Stimulated activated CD8-positive, alpha-beta memory T cell treated with anti-CD3 and anti-CD28 coated beads, Interleukin-4, amount 100 ng/mL, for 24 hours (primary cell): ENCODE measurements at places on chromosomes 3 and 15.

DNA sequence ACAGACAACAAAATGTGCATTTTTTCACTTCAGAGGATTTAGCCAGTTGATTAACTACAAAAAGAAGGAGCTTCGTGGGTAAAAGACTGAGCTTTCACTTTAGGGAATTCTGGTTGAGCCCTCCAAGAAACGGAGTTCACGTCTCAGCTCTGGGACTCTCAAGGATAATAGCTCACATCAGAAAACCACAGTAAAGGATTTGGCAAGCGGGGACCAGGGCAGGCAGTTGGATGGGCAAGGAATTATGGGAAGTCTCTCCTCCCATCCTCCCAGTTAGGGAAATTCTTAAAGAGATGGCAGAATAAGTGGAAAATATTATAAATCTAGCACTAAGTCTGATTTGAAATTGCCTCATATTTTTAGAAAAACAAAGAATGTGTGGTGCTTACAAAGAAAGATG is 188.3 kb upstream of the EOMES start:
- DNase-seq, result no peak

GRCh38 chr3:61620073-61620472 is 58.7 kb downstream of the PTPRG start:
- no peak for DNase-seq

- DNase-seq, result no peak
Observed at GRCh38 chr3:51799879-51800749, 21.1 kb upstream of the IQCF6 start.

- no peak for DNase-seq
Observed at GRCh38 chr3:13569201-13569600, 20.3 kb downstream of the FBLN2 start.

DNA sequence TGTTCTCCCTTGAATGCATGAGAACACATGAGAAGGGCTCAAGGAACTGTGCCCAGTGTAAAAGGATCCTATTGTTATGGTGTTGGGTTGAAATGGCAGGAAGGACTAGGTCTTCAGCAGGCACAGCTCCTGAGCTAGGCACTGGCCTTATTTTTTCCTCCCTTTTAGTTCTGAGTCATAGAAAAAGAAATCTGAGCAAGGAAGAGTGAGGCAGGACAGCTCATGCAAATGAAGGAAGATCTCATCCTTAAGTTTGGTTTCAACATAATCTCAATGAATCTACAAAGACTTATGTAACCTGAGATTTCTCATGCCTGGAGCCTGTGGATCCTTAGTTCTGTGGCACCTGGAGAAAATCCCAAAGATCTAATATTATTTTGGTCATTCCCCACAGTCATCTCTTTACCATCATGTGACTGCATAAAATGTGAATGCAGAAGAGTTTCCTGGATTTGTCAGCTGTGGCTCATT is 188.6 kb upstream of the TBL1XR1 start:
- DNase-seq, result no peak

DNA sequence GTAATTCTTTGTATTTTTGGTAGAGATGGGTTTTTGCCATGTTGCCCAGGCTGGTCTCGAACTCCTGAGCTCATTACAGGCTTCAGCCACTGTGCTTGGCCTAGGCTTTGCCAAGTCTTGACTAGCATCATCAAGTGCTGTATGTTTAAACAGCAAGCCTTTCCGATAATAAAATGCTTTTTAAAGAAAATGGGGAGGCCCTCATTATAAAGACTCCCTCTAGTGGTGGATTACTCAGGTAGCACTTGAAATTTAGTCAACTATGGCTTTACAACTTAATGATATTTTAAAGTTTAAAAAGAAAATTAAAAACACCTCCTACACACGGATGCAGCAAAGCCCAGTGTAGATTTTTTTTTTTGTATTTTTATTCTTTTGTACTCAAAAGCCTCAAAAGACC is 213.6 kb downstream of the GAP43 start:
- DNase-seq, result no peak

DNA sequence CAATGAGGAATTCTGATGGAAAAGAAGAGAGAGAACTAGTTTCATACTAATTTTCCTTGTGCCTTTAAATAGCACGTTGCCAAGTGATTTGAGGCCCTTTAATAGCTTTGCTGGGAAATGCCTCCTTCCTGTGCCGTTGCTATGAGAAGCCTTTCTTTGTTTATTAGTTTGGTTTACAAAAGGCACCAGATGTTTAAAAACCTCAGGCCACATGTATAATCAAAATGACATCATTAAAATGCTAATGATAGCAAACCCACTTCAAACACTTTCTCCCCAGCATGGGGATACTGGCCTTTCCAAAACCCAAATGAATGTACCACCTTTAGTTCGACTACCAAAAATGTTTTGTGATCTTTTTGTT is 50.0 kb upstream of the TBC1D23 start:
- no peak for DNase-seq

- DNase-seq, result no peak
Observed at GRCh38 chr3:193237030-193237429, 4.0 kb upstream of the PLAAT1 start.

GRCh38 chr3:165641569-165642310 is 195.5 kb downstream of the BCHE start:
- DNase-seq, result no peak

DNA sequence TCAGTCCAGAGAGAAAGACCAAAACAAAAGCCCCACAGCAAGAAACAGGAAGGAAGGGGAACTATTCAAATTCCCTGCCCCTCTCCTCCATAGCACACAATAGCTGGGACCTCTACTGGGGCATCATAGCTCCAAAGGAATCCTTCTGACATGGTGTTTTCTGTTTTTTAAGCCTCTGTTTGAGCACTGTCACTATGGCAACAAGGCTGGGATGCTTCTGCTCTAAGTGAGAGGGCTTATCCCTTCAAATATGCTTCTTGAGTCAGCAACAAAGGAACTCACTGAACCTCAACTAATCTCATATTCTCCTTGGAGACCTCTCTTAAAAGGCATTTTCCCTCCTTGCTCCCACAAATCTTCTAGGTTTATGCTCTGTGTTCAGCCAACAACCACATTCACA is 40.5 kb downstream of the MYLK start:
- DNase-seq, result no peak
